Stimulated activated CD4-positive, alpha-beta T cell treated with anti-CD3 and anti-CD28 coated beads, Interleukin-4, amount 100 ng/mL, for 24 hours (primary cell): ENCODE measurements at places on chromosomes 3 and 15.

GRCh38 chr15:88695101-88695500 lies 56.3 kb downstream of the ISG20 start:
- DNase-seq, result no peak

- DNase-seq, result no peak
Observed at GRCh38 chr3:100968932-100969906, 24.0 kb downstream of the ABI3BP start.

DNA sequence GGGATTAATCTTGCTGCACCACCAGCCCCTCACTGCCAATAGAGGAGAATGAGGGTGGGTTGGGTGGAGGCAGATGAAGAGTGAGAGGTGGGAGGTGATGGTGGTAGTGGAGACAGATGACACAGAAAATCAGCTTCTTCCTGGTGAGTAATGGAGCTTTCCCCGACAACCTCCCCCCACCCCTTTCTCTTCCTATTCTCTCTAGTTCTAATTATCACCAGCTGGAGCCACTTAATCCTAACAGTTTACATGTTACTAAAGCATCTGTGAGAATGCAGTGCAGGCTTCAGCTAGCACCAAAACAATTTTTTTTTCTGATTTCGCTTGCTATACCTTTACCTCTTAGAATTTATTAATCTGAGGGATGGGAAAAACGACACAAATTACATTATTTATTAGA lies 116.1 kb upstream of the DNAJC19 start:
- DNase-seq, result no peak

DNA sequence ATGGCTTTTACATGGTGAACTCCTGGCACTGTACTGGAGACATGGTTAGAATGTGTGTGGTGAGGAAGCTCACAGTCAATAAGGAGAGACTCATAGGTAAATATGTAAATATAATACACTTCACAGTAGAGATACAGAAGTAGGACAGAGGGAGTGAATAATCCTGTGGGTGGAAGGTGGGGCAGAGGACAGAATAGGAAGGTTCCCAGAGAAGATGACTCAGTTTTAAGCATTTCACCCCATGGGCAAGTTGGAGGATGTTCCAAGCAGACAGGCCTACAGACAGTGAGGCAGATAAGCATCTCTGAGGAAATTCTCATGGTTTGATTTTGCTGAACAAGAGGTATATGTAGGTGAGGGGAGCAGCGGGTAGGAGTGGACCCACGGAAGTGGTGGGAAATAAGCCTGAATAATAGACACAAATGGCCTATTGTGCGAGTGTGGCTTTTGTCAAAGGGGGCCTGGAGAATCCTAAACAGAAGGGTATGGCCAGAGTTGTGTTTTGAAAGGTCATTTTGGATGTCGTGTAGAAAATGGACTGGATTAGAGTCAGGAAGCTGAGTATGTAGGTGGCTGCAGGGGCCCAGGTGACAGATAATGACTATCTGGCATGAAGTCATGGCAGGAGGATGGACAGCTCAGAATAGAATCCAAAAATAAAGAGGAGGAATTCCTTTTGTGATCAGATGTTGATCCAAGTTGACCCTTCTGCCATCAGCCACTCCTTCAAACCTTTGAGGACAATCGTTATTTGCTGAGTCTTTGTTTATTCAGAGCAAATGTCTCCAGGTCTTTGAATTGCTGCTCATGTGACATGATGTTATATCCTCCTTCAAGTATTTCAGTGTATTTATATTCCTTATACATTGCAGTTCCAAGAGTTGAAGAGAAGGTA lies 97.3 kb upstream of the THRB start:
- DNase-seq, result no peak

- no peak for DNase-seq
Observed at GRCh38 chr3:146339349-146339748, 88.4 kb upstream of the PLSCR4 start.

GRCh38 chr3:126855374-126855773 lies 127.5 kb upstream of the PLXNA1 start:
- no peak for DNase-seq

DNA sequence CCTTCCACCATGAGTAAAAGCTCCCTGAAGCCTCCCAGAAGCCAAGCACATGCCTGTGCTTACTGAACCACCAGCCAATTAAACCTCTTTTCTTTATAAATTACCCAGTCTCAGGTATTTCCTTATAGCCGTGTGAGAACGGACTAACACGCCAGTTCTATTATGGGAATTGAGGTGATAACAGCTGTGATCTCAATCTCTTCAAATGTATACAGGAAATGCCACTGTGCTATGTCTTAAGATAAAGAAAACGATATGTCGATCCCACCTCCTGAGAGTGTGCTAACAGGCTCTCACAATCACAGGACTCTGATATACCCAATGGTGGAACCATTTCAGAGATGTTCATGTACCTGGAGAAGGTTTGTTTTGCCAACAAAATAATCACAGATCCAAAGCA lies 26.2 kb downstream of the CHSY1 start:
- no peak for DNase-seq

GRCh38 chr3:160081958-160082533 lies 93.4 kb downstream of the IL12A start:
- no peak for DNase-seq

DNA sequence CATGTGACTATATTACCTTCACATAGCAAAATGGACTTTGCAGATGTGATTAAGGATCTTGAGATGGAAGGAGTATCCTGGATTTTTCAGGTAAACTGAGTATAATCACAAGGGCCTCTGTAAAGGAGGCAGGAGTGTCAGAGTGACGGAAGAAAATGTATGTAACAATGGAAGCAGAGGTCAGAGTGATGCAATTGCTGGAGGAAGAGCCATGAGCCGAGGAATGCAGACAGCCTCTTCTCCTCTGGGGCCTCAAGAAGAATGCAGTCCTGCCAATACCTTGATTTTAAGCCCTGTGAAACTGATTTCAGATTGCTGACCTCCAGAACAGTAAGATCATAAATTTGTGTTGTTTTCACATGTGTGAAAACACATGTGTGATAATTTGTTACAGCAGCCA lies 15.1 kb downstream of the HEMK1 start:
- no peak for DNase-seq

DNA sequence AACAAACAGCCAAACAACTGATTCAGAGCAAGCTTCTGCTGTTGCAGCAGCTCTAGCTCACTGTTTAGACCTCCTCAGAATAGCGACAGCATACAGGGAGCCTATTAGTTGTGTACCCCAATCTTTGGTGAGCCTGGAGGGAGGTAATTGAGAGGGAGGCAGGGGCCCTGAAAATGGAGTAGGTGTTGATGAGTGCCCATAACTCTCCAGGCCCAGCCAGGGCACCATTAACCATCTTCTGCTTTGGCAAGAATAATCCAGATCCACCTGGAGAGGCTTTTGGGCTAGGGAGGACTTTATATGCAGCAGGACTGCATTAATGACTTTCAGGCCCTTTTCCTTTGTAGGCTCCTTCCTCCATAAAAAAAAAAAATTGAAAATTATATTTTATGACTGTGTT lies 20.9 kb downstream of the PLCL2 start:
- DNase-seq, result no peak

- no peak for DNase-seq
Observed at GRCh38 chr3:175948041-175948440, 1088.9 kb downstream of the NAALADL2 start.

DNA sequence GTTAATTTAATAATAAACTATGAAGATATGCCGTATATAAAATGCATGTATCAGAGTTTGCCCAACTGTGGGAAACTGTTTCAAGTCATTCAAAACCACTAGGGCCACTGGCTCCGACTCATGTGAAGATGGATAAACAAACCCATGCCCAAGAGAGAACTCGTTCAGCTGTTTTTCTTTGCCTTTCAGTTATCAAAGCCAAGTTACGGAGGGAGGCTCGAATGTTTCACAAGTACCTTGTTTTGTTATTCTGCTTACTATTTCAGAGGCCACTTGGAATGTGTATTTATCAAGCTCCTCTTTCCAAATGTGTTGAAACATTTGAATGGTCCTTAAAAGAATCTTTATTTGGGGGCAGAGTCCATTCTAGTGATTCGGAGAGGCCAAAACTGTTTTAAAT lies 82.1 kb downstream of the DUT start:
- no peak for DNase-seq

DNA sequence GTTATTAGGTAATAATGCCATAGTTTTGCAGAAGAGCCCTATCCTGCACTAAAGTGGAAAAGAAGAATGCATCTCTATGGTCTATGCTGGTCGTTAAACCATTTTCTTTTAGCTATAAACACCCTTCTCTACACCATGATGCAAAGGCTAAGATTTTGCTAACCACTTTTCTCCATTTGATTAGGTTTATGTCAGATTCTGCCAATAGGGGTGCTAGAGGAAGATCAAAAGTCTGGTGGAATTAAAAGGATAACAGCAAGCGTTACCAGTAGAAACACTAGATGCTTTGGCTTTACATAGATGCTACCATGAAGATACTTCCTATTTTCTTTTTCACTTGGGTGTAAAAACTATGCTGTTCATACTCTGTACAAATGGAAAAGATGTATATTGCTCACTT lies 669.8 kb upstream of the ARPP21 start:
- DNase-seq, result no peak

DNA sequence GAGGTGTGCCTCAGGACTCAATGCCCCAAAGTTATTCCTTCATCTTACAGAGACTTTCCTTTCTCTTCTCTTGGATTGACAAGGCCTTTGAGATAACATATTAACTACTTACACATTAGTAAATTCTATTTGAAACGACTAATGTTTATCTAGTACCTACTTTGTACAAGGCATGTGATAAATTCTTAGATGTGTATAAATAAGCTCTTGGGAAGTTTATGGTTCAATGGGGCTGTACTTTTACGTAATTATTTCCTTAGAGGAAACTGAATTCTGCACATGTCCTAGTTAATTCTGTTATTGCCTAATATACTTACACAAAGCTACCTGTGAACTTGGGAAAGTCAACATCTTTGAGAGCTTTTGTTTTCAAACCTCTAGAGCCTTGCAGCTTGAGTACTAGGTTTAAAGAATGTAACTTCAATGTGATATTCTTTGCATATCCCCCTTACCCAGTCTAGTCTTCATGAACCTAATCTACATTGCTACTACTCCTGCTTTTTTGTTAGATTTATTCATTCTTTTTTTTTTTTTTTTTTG lies 58.5 kb upstream of the RAP2B start:
- DNase-seq, result no peak

- no peak for DNase-seq
Observed at GRCh38 chr3:173591401-173591800, 193.9 kb downstream of the NLGN1 start.

GRCh38 chr15:78239811-78240210 lies 5.4 kb upstream of the ACSBG1 start:
- no peak for DNase-seq

GRCh38 chr3:83498361-83499016 lies 1460.3 kb upstream of the CADM2 start:
- DNase-seq, result no peak
